AG04450 (cell line): ENCODE measurements at places on chromosomes 5 and 9. TPM values are rescaled to one million over a fixed set of nuclear protein-coding genes. Genes with fewer than 3 reads are reported as not detected.
A peak's percentile ranks its signal among the peaks of the same experiment; 100 is the strongest.

Gene IARS1
- polyA plus RNA-seq: 206 and 217 TPM in 2 replicates

Gene PCDHGA12
- 3.4 and 4.3 TPM in 2 replicates for polyA plus RNA-seq

Gene TMEM203
- polyA plus RNA-seq: 44.2 and 50.2 TPM in 2 replicates

Gene NR2F1-AS1
- polyA plus RNA-seq: 25.5 and 29.9 TPM in 2 replicates

GRCh38 chr5:174431504-174431903, 292.9 kb upstream of the MSX2 start:
- no peak for DNase-seq

DNA sequence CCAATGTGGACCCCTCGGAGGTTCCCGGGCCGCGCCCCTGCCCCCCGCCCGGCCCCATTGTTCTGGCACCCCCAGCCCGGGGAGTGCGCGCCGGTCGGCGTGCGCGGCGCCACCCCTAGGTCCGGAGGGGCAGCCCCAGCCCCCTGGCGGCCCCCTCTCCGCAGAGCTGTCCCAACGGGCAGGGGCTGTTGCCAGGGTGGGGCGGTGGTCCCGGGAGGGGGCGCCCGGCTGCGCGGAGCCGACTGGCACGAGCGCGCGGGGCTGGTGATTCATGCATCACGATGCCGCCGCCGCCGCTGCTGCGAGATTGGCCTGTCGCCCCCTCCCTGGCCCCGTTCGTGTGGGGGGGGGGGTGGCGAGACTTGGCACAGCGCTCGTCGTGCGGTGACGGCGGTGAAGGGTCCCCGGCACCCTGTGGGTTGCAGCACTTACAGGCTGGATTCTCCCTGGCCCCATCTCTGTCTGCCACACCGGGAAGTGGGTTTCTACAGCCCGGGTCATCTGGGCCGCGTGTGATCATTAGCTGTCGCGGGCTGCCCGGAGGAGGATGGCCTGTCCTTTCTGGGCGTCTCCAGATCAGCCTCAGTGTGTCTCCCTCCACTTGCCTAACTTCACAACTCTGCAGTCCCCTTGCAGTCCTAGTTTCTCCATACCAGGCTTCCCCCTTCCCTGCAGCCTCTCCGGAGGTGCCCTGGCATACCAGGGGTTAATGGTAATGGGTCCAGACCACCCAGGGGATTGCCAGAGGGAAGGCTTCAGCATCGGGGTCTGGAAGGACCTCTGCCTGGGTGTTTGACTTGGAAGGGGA, 858 bp downstream of the NCS1 start:
- DNase-seq: no peak

DNA sequence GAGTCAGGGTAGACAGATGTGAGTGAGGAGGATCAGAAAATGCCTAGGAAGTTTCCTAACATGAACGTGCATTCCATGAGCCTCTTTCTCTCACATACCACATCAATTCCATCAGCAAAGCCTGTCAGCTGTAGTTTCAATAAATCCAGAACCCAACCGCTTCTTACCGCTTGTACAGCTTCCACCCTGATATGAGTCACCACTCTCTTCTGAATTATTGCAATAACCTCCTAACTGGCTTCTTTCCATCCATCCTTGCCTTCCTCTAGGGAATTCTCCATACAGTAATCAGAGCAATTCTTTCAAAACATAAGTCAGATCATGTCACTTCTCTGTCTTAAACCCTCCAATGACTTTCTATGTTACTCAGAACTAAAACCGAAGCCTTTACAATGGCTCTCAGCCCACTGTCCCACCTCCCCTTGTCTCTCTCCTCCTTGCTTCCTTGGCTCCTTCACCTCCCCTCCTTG, 8.1 kb upstream of the RAD23B start:
- DNase-seq: peak; percentile 95

DNA sequence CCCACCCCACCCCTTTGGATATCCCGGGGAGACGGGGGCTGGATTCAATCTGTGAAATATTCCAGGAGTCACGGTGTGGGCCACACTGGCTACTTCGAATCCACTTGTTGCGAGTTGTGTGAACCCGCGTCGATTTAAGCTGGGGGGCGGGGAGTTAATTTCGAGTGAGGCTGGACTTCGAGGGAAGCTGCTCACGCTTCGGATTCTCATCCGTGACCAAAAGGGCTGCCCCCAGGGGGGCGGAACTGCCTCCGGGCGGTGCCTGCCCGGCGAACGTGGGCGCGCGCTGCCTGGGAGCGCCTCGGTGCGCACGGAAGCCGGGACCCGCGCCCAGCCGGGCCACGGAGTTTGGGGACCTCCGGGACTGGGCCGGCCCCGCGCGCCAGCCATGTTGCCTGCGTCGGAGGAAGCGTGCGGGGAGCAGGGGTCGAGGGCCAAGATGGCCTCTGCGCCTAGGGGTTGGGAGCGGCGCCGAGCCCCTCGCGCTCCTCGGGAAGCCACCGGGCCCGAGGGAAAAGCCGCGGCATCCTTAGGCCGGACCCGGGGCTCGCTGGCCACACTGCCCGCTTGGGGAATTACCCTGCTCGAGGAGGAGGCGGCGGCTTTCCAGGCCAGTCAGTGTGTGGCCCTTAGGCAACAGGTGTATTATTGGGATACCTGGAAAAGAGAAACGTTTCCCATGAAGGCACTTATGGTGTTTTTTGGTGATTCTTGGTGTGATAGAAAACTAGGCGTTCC, 975 bp downstream of the OCLN start:
- no peak for DNase-seq

DNA sequence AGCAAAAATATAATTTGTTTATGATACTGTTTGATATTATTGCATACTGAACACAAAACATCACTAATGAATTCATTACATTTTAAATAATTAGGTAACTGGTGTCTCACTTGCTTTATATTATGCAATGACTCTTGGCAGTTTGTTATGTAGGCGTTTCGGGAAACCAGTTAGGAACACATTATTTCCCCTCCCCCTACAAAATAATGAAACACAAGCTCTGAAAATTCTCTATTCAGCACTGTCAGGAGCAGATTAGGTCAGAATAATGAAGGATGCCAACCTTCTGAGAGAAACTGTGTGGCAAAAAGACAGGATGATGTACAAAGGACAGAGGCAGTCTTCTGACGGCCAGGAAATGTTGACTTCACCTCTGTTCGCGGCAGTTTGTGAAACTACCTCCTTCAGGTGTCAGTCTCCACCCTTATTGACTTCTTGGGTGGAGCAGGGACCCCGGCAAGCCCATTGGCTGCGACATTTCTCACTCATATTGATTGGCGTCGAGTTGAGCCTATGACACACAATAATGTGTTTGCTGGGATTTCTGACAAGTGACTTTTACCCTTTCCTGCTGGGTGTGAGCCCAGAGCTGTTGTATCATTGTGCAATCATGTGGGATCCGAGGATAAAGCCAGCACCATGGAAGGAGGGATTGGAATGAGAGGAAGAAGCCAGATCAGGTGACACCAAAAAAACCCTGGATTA, 33.9 kb downstream of the SH3PXD2B start:
- peak; percentile 61 for DNase-seq

- no peak for DNase-seq
These were observed 35.6 kb downstream of the WWC1 start for GRCh38 chr5:168327019-168327421.

DNA sequence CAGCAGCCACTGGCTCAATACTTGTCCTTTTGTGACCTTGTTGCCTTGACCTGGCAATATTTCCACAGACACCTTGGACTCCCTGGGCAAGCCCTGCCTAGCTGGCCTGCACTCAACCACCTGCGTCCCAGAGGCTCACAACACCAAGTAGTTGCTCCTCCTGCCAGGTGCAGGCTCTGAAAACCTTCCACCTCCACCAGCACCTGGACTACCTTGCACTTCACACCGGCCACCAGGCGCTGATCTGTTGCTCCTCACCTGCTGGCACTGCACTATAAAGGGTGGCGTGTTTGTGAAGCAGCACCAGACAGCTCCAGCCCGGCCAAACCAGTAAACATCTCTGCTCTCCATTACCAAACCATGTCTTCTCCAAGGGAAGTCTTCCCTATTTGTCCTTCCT, 997.7 kb downstream of the PTPRD start:
- DNase-seq: no peak

GRCh38 chr9:6194934-6195333, 20.7 kb upstream of the IL33 start:
- DNase-seq: no peak

GRCh38 chr5:95939465-95939864, 22.2 kb downstream of the ELL2 start:
- no peak for DNase-seq

GRCh38 chr5:122165559-122166078, 36.3 kb downstream of the ZNF474 start:
- DNase-seq: no peak
